ENCODE measurements at places on chromosomes 3 and 15. TPM values are rescaled to one million over a fixed set of nuclear protein-coding genes. Genes with fewer than 3 reads are reported as not detected.
A peak's percentile ranks its signal among the peaks of the same experiment; 100 is the strongest.

DNA sequence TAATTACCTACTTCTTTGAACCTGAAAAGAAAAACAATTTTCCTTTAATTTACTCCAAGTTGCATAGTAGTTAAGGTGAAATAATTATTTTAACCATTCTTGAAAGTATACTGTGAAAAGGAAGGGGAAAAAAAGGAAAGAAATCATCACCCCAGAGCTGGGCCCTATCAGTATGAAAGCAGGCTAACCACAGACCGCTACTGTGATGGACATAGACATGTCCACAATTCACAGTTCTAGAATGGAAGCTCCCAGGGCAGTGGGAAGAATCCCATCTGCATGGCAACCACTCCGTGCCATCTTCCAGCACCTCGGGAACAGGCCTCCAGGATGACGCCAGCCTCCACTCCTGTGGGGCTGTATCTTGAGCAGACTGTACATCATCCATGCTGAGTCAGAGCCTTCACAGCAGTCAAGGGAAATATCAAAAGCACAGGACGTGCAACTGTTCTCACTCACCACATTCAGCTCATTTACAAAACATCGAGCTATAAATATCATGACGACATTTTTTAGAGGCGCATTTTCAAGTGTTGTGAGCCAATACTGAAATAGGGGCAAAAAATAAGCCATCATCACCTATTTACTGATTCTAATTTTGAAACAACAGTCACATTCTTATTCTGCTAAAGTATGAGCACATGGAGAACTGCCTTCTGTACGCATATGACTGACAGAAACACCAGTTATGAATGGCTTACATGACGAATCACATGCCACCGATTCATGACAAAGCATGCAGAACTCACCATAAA, 119.7 kb downstream of the SNRK start:
- no peaks in the 10 kb centered on the region for H3K4me1 ChIP-seq
- H3K4me3 ChIP-seq = no peak overlapping the region
- DNase-seq = no peak
- no peak overlapping the region for H3K27ac ChIP-seq
- H3K27me3 ChIP-seq = no peaks in the 10 kb centered on the region

GRCh38 chr3:143924522-143925285, 46.9 kb upstream of the DIPK2A start:
- no peaks in the 10 kb centered on the region for H3K27me3 ChIP-seq
- DNase-seq = no peak

- peaks cover 4% of the 10 kb centered on the region for H3K4me1 ChIP-seq
- H3K27ac ChIP-seq = peak overlapping the region; percentile 64
- H3K4me3 ChIP-seq = no peak overlapping the region
- no peaks in the 10 kb centered on the region for H3K36me3 ChIP-seq
- DNase-seq = peak; percentile 49
Measured at GRCh38 chr15:62135532-62136134, 29.5 kb downstream of the C2CD4B start.

- no peaks in the 10 kb centered on the region for H3K27me3 ChIP-seq
- no peak overlapping the region for H3K4me3 ChIP-seq
- no peak for DNase-seq
- H3K4me1 ChIP-seq = no peaks in the 10 kb centered on the region
- peak overlapping the region; percentile 89 for H3K27ac ChIP-seq
Measured at GRCh38 chr15:50246631-50247030, 18.9 kb downstream of the HDC start.

DNA sequence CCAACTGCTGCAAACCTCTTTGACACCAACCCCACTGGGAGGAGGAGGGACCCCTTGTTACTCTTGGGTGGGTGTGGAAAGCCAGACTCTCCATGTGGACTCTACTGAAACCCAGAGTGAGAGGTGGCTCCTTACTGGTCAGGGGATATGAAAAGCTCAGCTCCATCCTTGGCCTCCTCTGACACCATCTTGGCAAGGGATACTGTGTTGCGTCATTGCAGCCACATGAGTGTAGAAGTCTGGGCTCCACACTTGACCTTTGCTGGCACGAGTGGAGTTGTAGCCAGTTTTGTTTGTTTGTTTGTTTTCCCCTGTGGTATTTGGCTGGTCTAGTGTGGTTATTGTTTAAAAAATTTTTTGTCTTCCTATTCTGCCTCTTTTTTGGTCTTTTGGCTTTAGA, 289.1 kb downstream of the GAP43 start:
- no peak overlapping the region for H3K27ac ChIP-seq
- H3K36me3 ChIP-seq = no peaks in the 10 kb centered on the region
- DNase-seq = peak; percentile 45
- H3K4me1 ChIP-seq = no peaks in the 10 kb centered on the region
- no peaks in the 10 kb centered on the region for H3K27me3 ChIP-seq
- H3K4me3 ChIP-seq = no peak overlapping the region

DNA sequence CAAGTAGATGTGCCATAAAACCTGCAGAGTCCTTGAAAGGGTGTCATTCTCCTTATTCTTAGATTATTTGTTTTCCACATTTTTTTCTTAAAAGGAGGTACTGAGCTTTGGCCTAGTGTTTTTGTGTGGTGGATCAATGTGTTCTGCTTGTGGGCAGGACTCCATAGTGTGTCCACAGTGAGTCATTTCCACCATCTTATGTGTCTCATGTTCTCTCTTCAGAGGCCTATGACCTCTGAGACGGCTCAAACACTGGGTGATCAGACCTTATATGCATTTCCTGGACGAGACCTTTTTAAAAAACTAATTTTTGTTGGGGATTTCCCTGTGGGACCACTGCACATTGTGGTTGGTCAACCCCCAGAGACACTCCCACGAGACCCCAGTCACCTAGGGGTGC, 93.4 kb downstream of the CHCHD4 start:
- no peaks in the 10 kb centered on the region for H3K27me3 ChIP-seq
- no peak overlapping the region for H3K4me3 ChIP-seq
- H3K4me1 ChIP-seq = no peaks in the 10 kb centered on the region
- DNase-seq = no peak

- DNase-seq = no peak
- no peaks in the 10 kb centered on the region for H3K4me1 ChIP-seq
- H3K4me3 ChIP-seq = no peak overlapping the region
- no peaks in the 10 kb centered on the region for H3K27me3 ChIP-seq
Measured at GRCh38 chr15:24054547-24055245, 367.6 kb upstream of the NDN start.

DNA sequence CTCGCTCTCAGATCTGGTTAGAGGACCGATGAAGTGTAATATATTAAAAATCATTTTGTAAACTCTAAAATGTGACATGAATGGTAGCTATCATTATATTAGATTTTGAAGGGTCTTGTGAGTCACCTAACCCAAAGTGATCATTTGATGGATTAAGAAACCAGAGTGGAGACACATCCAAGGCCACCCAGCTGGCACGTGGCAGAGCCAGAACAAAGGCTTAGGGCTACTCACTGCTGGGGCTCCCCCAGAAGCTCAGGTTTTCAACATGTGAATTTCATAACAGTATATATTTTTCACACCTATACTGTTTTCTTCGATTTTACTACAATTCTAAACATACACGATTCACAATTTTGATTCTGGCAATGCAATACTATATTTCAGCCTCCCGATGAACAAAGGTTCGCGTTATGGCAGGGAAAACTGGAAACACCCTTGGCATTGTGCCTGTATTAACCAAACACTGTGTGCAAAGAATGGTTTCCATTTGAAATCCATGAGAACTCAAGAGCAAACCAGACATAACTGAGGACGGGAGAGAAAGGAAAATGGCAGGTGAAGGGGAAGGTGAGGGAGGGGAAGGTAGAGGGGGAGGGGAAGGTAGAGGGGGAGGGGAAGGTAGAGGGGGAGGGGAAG, 88.9 kb downstream of the ADAMTS17 start:
- H3K4me3 ChIP-seq = no peak overlapping the region
- no peak overlapping the region for H3K27ac ChIP-seq
- no peaks in the 10 kb centered on the region for H3K4me1 ChIP-seq
- DNase-seq = peak; percentile 27
- H3K27me3 ChIP-seq = no peaks in the 10 kb centered on the region

GRCh38 chr15:40754574-40754882, 526 bp downstream of the RMDN3 start:
- no peaks in the 10 kb centered on the region for H3K27me3 ChIP-seq
- peaks cover 20% of the 10 kb centered on the region for H3K36me3 ChIP-seq
- peaks cover 11% of the 10 kb centered on the region for H3K4me1 ChIP-seq
- DNase-seq = peak; percentile 60

The ROBO1 gene
- 4.0 TPM for total RNA-seq

The SCN11A gene
- total RNA-seq = 0.31 TPM

The CPNE9 gene
- total RNA-seq = not detected

The HESX1 gene
- total RNA-seq = 0.43 TPM

All from right lobe of liver (tissue), 6 donors.